ENCODE measurements at places on chromosomes 4 and X.

GRCh38 chr4:100949350-100949935 is 397.9 kb downstream of the PPP3CA start:
- DNase-seq = no peak

- DNase-seq = no peak
Measured at GRCh38 chr4:105596684-105597083, 44.3 kb downstream of the ARHGEF38 start.

DNA sequence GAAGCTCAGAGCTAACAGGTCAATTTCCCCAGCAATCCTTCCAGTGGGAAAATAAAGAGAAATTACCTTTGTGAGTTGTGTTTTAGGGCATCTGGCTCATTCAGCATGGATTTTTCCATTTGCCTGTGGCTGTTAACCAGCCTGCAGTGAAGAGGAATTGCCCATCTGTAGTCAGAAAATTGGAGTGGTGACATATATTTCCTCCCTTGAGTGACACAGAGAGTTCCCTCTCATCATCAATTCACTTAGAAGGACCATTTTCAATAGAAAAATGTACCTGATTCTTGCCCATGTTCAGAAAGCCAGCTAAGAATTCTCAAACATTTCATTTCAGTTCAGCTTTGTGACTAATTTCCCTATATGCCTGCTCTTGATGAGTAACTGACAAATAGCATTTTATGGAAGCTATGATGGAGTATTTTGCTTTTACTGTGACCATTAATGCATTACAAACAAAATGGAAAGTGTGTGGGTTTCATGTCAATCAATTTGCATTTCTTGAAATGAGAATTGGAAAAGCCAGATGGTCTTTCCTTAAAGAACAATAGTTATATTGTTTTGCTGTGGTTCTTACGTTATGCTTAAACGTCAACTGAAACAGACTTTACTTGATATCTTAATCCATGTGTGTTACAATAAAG is 155.8 kb downstream of the NWD2 start:
- no peak for DNase-seq

DNA sequence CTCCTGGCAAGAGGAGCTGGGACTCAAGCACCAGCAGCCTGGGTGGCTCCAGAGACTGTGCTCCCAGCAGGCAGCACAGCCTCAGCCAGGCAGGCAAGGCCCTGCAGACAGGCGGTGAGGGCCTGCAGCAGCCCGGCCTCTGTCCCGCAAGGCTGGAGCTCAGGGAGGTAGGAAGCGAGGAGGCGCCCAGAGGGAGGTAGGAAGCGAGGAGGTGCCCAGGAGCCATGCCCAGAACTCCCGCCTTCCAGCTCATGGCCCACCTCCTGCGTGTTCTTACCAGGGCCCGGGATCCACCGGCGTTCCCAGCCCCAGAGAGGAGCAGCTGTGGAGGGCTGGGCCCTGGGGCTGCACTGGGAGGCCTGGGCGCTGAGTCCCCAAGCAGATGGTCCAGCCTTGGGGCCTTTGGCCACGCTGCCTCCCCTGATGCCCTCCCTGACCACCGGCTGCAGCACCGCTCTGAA is 133.1 kb downstream of the HMX1 start:
- DNase-seq = no peak

DNA sequence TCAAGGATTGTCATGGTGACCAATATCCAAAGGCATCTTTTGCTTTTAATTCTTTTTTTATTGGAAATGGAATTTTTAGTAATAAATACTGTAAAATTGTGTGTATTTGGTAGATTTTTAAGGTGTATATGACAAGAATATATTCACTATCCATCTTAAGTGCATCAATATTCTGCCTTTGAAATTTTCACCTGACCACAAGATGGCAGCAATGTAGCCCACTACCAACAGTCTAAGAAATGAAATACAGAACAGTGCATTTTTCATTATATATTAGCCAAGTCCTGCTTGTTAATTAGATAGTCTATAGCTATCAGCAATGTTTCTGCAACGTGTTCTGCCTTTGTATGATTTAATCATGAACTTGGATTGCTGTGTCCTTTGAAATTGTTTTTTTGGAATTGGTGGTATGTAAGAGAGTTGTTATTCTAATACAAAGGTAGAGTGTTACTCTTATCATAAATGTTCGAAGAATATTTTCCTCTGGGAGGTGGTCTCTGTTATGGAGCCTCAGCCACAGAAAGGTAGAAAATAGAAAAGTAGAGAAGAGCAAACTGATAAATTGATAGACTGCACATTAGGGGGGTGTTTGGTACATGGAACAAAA is 38.2 kb downstream of the HPGDS start:
- no peak for DNase-seq

- no peak for DNase-seq
Measured at GRCh38 chr4:176340871-176341685, 21.3 kb downstream of the SPCS3 start.

DNA sequence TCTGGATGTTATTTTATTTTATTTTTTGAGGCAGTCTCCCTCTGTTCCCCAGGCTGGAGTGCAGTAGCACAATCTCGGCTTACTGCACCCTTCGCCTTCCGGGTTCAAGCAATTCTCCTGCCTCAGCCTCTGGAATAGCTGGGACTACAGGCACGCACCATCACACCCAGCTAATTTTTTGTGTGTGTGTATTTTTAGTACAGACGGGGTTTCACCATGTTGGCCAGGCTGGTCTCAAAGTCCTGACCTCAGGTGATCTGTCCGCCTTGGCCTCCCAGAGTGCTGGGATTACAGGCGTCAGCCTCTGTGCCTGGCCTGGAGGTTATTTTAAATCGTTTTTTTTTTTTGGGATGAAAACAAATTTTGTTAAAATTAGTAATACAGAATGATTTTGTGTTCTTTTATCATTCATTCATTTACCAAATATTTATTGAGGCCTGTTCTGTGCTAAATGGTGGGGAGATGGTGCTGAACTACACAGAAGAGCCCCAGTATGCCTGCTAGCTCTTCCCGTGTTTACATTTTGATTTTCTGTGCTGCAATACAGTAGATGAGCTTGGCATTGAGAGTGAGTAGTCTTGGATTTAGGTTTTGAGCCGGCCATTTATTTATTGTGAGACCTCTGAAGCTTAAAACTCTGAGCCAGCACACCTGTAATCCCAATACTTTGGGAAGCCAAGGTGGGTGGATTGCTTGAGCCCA is 22.7 kb downstream of the ADD1 start:
- no peak for DNase-seq

DNA sequence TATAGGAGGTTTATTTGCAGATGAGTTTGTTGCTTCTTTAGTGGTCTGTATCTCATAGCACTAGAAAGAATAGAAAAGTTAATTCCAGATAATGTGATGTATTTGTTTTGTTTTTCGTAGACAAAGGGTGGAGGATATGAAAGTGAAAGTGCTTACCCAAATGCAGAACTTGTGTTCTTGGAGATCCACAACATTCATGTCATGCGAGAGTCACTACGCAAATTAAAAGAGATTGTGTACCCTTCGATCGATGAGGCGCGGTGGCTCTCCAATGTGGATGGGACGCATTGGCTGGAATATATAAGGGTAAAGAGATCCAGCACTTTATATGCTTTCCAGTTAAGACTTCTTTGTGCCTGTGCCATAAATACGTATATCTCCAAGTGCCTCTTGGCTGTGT is 43.3 kb downstream of the MTMR1 start:
- DNase-seq = no peak

GRCh38 chrX:54807524-54808108 is at the start of gene MAGED2:
MAGED2 (plus strand) TSS chrX:54807745; CDS start chrX:54809332, 1,587 bp downstream.
- DNase-seq = no peak

DNA sequence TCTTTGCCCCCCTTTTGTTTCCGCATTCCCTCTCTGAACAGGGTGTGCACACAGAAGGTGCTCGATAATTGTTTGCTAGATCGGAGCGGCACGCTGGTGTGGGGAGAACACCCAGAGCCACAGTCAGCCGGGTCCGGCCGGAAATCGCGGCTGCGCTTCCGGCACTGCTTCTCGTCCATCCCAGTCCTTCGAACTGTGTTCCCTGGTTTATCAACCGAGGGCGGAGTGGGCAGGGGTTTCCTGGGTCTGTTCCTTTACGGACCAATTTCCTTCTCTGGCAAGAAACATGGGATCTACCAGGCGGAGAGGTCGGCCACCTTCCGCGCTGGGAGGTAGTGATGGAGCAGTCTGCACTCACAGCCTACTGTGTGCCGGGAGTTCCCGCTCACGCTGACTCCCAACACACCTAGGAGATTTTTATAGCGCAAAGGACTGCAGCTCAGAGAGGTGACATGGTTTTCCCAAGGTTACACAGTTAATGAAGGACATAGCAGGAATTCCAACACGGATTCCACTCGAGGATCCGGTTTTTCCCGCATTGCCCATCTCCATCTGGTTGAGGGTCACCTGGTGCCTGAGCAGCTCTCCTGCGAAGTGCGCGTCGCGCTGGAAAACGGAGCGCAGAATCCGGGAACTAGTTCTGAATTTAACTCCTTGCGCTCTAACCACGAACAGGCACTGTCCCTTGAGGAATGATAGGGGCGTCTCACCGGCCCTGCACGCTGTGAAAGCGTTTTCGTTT is 6.8 kb downstream of the MSX1 start:
- DNase-seq = no peak

GRCh38 chrX:117543885-117544284 is 572.7 kb downstream of the KLHL13 start:
- DNase-seq = no peak

Data from DMS 273 treated with DMSO at 0.1 percent for 48 hours (cell line).